ENCODE measurements at places on chromosomes 1 and 21. TPM values are rescaled to one million over a fixed set of nuclear protein-coding genes. Genes with fewer than 3 reads are reported as not detected.

The OR14K1 gene
- not detected for total RNA-seq

The LIPI gene
- not detected for total RNA-seq

The ETV3L gene
- not detected for total RNA-seq

The RAB42 gene
- 3.3 TPM for total RNA-seq

The FABP3 gene
- total RNA-seq: 25.0 TPM

The S100A14 gene
- 75.9 TPM for total RNA-seq
